GM13976 (cell line): ENCODE measurements at places on chromosomes 4 and X.

- no peak for DNase-seq
These were observed 47.4 kb upstream of the HOPX start for GRCh38 chr4:56728512-56728911.

GRCh38 chr4:134665429-134665828 is 463.8 kb upstream of the PABPC4L start:
- no peak for DNase-seq

DNA sequence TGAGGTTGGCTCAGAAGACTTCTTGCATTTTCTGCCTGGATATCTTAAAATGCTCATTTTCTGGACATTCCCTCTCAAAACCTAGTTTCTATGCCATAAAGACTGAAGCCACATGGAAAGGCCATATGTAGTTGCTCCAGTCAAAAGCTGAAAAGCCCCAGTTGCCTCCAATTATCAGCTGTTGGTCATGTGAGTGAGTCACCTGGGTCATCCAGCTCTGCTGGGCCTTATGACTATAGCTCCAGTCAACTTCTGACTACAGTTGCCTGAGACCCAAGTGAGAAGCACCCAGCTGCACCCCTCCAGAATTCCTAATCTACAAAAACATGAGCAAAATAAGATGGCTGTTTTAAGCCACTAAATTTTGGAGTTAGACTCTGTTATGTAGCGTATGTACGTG is 41.9 kb downstream of the HELQ start:
- DNase-seq, result no peak

- DNase-seq, result peak; percentile 54
These were observed 82.9 kb upstream of the TAB3 start for GRCh38 chrX:30971774-30972603.

- DNase-seq, result peak; percentile 76
These were observed 29.0 kb downstream of the RNF4 start for GRCh38 chr4:2497931-2498330.

GRCh38 chr4:72568959-72569718 is at the start of gene ADAMTS3:
TSS of gene ADAMTS3 (minus strand) at chr4:72569221. CDS start at chr4:72568762, 459 bp downstream.
- peak; percentile 48 for DNase-seq

- DNase-seq, result no peak
These were observed 14.6 kb downstream of the SAT1 start for GRCh38 chrX:23797371-23798128.

DNA sequence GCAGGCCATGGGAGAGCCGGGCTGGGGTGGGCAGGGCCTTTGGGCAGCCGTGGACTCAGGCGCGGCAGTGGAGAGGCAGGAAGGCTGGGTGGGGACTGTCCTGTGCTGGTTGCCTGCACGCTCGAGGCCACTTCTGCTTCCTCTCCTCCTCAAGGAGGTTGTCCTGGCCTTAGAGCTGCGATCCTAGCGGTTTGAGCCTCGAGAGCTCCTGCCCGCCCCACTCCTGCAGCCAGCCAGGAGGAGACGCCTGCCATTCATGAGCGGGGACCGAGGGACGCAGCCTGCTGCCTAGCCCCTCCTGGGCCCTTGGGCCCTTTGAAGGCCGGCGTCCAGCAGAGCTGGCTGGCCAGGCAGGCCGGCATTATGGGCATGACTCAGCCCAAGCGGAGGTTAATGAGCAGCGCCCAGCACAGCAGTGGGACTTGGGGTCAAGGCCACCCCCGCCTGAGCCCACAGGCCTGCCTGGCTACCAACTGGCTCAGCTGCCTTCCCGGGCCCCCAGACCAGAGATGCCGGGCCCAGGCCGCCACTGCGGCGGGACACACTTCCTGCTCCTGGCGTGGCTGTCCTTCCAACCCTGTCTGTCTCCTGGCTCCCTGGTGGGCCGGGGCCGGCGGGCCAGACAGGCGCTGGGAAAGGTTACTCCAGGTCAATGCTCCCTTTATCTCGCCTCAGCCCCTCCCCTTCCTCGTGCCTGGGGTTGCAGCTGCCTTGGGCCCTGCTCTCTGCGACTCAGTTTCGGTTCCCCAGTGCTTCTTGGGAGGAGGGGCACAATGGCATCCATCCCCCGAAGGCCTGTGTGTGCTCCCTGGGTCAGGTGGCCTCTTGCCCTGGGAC is 1.8 kb downstream of the ABCD1 start:
- DNase-seq, result peak; percentile 85

- DNase-seq, result no peak
These were observed 452.1 kb downstream of the STPG2 start for GRCh38 chr4:97691111-97691605.

DNA sequence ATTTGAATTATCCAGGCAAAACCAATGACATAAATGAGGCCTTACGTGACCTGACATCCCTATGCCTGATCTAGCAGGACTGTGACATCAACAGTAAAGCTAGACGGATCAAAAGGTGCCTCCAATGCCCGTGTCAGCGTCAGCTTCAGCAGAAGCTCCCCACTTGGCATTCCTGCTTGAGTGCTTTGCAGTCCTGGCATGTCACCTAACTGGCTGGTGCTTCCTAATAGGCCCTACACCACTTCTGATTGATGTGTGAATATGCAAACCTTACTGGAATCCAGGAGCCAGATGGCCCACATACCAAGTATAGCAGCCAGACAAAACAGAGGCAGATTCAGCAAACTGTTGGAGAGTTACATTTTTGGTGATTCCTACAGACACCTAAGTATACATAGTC is 224.2 kb downstream of the DMD start:
- DNase-seq, result no peak

DNA sequence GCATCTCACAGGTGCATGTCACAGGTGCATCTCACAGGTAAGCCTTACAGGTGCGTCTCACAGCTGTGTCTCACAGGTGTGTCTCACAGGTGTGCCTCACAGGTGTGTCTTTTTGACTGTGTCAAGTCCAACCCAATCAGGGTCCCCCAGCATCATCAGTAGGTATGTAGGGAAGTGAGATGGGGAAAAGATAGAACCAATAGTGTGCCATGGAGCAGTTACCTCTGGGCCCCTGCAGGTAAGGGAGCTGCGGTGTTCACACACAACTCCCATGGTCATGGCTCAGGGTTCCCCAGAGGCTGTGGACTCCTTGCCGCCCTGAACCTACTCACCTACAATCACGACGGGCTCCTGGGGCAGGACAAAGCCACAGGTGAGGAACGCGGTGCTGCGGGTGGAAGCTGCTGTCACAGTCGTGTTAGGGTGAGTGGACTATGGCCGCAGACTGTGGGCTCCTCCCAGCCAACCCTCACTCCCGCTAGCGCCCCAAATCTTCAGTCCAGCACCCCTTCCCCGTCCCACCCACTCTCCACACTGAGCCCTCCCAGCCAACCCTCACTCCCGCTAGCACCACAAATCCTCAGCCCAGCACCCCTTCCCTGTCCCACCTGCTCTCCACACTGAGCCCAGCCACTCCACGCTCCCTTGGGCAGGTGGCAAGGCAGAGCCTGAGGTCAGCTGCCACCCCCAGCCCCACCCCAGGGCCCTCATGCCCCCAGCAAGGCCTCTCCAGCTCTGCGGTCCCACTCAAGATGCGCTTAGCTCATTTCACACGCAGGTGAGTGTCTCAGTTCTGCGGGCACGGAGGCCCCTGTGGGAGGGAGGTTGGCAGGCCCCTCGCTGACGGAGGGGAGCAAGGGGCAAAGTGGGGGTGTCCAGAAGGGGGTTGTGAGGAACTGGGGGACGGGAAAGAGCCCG is 2.1 kb upstream of the PDE6B start:
- no peak for DNase-seq

DNA sequence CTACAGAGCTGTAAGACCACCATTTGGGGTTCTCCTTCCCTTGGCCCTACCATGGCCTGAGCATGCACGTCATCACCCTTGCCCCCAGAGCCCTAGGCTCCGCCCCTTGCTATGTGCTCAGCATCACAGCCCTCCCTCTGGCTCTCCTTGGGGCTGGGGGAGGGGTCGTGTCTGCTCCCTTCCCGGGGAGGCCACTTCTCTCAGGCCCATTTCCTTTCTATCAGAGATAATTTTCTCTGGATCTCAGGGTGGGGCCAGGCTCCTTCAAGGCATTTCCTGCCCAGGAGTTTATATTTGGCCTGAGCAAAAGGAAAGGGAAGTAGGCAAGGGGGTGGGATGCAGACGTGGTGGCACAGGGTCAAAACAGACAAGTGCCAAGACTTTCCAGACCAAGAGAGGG is 55.9 kb downstream of the STARD8 start:
- no peak for DNase-seq

- DNase-seq, result no peak
These were observed 222.1 kb downstream of the CAMK2D start for GRCh38 chr4:113539408-113539807.

DNA sequence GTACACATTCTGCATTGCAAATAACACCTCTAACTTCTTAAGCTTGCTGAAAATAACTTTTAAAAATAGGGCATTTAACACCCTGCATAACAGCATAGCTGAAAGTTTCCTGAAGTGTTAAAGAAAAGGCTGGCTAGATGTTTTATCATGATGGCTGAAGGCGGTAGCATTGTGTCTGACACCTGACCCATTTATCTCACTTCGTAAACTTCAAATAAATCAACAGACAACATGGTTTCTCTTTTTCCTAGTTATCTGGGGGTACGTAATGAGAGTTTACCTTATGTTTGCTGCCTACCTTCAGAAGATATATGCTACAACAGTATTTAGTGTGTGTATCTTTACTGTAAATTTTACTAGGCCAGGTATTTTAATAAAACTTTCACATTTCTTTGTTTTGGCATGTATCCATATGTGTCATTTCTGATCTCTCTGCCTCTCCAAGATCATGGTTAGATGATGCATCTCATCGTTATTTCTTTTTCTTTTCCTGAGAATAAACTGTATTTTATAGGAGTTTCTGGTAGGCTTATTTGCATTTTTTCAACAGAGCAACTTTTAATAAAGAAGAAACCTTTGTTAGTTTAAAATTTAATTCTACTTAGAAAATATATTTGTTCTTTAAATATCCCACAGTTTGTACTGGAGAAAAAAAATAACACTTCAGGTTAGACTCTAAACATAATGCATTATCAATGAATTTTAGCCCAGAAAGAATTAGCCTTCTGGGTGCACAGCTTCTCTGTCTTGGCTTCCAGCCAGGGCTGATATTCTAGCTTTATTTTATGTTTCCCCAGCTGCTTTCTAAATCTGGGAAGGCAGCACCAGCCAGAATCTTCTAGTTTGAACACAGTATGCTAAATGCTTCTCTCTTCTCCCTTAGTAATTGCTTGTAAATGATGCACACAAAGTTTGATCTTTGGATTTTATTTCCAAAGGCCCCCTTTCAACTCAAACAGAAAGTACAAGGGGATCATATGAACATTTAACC is 2.9 kb downstream of the NDST4 start:
- no peak for DNase-seq

DNA sequence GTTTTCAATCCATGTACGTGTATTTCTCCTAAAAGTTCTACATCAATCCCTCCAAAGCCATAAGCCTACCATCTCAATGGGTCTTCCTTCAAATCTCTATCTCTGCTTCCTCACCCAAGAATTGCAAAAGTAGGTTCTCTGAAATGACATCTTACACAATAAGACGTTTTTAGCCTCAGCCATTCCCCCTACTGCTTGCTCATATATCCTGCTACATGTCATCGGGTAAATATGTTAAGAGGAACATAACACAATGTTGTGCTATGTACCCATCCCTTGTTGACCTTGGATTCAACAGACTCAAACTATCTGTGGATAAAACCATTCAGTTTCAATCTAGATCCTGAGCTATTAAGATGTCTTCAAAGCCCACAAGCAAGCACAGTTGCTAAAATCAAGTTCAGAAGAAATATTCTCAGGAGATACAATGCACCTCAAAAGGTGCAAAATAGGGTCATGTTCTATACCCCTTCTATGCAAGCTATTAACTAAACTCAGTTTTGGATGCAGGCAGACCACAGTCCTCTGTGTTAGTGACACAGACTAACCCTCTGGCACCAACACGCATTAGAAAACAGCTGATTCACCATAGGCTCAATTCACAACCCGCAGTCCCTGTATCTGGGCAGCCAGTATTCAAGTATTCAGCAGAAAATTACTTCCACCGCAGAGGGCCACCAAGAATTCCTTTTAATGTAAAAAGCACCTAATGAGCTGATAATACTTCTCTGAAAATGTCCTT is 56.8 kb downstream of the CD99L2 start:
- DNase-seq, result no peak

- no peak for DNase-seq
These were observed 20.1 kb downstream of the TMEM255A start for GRCh38 chrX:120291211-120291610.

GRCh38 chr4:1207603-1208265 is 35.4 kb upstream of the SPON2 start:
- DNase-seq, result no peak

DNA sequence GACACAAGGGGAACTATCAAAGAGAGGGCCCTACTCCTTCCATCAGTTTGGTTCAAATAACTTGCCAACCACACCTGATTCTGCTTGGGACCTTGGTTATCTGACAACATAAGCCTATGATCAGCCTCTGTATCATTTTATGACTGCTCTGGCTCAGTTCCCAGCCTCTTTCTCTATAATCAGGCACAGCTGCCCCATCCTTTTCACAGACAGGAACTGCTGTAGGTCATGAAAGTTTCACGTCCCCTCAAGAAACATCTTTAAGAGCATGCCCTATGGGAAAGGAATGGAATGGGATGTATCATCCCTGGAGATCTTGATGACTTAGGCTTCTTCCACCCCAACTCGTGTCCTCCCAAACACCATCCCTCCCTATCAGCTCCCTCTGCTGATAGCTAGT is 243.4 kb downstream of the AR start:
- DNase-seq, result no peak

GRCh38 chr4:69056150-69056549 is 40.1 kb upstream of the UGT2B7 start:
- DNase-seq, result no peak

DNA sequence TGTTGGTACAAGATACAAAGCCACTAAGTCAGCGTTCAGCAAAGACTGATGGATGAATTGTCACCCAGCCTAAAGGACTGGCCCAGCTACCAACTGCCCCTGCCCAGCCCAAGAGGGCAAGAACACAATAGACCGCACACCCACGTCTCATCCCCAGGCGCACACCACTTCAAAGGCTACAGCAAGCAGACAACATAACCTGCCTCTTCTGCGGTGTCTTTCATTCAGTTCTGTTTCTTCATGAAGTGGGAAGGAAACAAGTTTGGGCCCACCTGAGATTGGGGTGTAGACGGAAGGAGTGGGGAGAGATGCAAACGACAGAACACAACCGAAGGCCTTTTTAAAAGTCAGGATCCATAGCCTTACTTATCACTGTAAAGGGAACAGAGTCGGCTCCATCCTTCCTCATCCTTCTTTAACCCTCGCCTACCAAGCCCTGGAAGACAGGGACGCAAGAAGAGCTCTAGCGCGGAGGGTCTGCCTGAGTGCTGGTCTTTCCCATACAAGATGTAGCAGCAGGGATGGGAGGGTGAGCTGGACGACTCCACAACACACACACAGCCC is 691 bp downstream of the SCARB2 start:
- no peak for DNase-seq

GRCh38 chr4:170090352-170091052 is 746 bp upstream of the AADAT start:
- no peak for DNase-seq

GRCh38 chrX:107571296-107571998 is 56.9 kb upstream of the PRPS1 start:
- DNase-seq, result no peak

- no peak for DNase-seq
These were observed 124.1 kb upstream of the SPIN4 start for GRCh38 chrX:63475200-63475599.
